ENCODE measurements at places on chromosomes 11 and 22. TPM values are rescaled to one million over a fixed set of nuclear protein-coding genes. Genes with fewer than 3 reads are reported as not detected.

GRCh38 chr11:38226684-38227083, 1628.6 kb upstream of the RAG2 start:
- DNase-seq, result no peak
- no peak overlapping the region for H3K4me3 ChIP-seq
- no peaks in the 10 kb centered on the region for H3K4me1 ChIP-seq
- H3K27me3 ChIP-seq, result no peaks in the 10 kb centered on the region
- no peaks in the 10 kb centered on the region for H3K36me3 ChIP-seq

DNA sequence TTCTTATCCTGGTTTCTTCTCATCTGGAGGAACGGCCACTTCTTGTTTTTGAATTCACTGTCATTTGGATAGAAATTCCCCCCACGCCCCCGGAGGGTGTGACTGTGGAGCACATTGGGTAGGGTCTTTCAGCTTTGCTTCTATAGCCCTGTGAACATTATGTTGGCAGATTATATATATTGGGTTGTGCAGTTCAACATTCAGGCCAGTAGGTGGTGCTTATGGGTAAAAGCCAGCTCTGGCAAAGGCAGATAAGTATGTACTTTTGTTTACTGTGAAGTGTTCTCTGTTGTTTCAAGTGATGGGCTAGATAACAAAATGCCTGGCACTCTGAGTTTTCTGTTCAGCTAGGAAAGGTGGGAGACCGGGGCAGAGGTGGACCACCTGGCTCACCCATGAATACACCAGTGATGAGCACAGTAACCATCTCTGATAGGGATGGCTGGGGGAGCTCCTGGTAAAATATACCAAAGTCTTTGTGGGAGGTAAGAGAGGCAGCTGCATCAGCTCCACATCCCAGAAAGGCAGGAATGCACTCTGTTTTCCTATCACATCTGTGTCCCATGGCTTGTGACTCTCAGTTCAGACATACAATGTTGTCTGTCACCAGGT, 1348.2 kb upstream of the RAG2 start:
- no peaks in the 10 kb centered on the region for H3K27me3 ChIP-seq
- H3K4me3 ChIP-seq, result no peak overlapping the region
- no peak for DNase-seq
- H3K27ac ChIP-seq, result no peak overlapping the region
- H3K36me3 ChIP-seq, result no peaks in the 10 kb centered on the region

GRCh38 chr11:10257478-10257877, 36.5 kb downstream of the SBF2 start:
- no peak overlapping the region for H3K27ac ChIP-seq
- no peaks in the 10 kb centered on the region for H3K36me3 ChIP-seq
- H3K4me1 ChIP-seq, result peaks cover 3% of the 10 kb centered on the region
- no peaks in the 10 kb centered on the region for H3K27me3 ChIP-seq
- no peak for DNase-seq
- no peak overlapping the region for H3K4me3 ChIP-seq

GRCh38 chr11:74460481-74461154, 6.7 kb downstream of the KCNE3 start:
- H3K27ac ChIP-seq, result no peak overlapping the region
- no peak overlapping the region for H3K4me3 ChIP-seq
- no peaks in the 10 kb centered on the region for H3K4me1 ChIP-seq
- no peaks in the 10 kb centered on the region for H3K27me3 ChIP-seq
- DNase-seq, result no peak
- H3K36me3 ChIP-seq, result no peaks in the 10 kb centered on the region

GRCh38 chr11:133724116-133724515, 121.2 kb downstream of the SPATA19 start:
- H3K4me3 ChIP-seq, result no peak overlapping the region
- H3K4me1 ChIP-seq, result no peaks in the 10 kb centered on the region
- DNase-seq, result no peak
- no peaks in the 10 kb centered on the region for H3K27me3 ChIP-seq
- H3K36me3 ChIP-seq, result no peaks in the 10 kb centered on the region

- no peaks in the 10 kb centered on the region for H3K36me3 ChIP-seq
- no peak overlapping the region for H3K4me3 ChIP-seq
- H3K27ac ChIP-seq, result no peak overlapping the region
- H3K27me3 ChIP-seq, result peaks cover 6% of the 10 kb centered on the region
- H3K4me1 ChIP-seq, result no peaks in the 10 kb centered on the region
Observed at GRCh38 chr11:34540870-34541269, 27.3 kb upstream of the ELF5 start.

DNA sequence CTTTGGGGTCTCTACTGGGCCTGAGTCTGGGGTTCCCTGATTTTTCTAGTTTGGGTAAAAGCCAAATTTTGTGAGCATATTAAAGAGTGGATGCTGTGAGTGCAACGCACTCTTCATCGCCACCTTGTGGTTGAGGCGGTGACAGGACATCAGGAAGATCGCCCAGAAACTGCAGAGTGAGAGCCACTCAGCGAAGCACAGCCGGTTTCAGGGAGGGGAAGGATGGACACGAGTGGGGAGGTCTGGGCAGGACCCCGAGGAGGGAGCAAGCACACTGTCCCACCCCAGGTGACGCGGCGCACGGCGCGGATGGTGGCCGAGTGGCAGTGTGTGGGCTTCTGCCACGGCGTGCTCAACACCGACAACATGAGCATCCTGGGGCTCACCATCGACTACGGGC, 9.1 kb downstream of the SELENOO start:
- peaks cover 26% of the 10 kb centered on the region for H3K4me1 ChIP-seq
- no peaks in the 10 kb centered on the region for H3K36me3 ChIP-seq
- DNase-seq, result no peak
- no peak overlapping the region for H3K4me3 ChIP-seq
- no peaks in the 10 kb centered on the region for H3K27me3 ChIP-seq

- H3K4me3 ChIP-seq, result no peak overlapping the region
- no peaks in the 10 kb centered on the region for H3K27me3 ChIP-seq
- no peaks in the 10 kb centered on the region for H3K36me3 ChIP-seq
Observed at GRCh38 chr11:6979365-6979764, 40.8 kb downstream of the ZNF214 start.

DNA sequence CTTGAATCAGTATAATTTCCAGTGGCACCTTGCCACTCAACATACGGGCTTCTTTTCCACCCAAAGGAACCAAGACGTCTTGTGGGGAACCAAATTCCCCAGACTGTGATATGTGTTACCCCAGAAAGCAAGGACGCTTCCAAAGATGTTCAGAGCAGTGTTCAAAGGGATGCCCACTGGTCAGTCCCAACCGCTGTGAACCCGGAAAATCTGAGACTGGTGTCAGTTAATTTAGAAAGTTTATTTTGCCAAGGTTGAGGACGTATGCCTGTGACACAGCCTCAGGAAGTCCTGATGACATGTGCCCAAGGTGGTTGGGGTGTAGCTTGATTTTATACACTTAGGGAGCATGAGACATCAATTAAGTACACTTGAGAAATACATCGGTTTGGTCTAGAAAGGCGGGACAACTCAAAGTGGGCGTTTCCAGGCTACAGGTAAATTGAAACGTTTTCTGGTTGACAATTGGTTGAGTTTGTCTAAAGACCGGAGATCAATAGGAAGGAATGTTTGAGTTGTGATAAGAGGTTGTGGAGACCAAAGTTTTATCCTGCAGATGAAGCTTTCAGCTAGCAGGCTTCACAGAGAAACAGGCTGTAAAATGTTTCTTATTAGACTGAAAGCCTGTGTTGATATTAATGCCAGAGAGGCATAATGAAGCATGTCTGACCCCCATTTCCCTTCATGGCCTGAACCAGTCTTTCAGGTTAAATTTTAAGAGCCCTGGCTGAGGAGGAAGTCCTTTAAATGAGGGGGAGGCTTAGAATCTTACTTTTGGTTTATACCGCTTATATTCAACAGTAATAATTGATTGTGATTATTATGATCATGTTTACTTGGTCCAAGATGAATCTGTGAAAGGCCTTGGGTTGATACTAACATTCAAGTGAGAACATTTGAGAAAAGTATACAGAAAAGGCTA, 6.8 kb downstream of the APOL3 start:
- H3K27ac ChIP-seq, result peak overlapping the region; percentile 81
- no peaks in the 10 kb centered on the region for H3K27me3 ChIP-seq
- no peak overlapping the region for H3K4me3 ChIP-seq

GRCh38 chr22:43861529-43861928, 784 bp downstream of the SULT4A1 start:
- peaks cover 54% of the 10 kb centered on the region for H3K27me3 ChIP-seq
- no peak overlapping the region for H3K27ac ChIP-seq
- no peaks in the 10 kb centered on the region for H3K36me3 ChIP-seq
- DNase-seq, result no peak

DNA sequence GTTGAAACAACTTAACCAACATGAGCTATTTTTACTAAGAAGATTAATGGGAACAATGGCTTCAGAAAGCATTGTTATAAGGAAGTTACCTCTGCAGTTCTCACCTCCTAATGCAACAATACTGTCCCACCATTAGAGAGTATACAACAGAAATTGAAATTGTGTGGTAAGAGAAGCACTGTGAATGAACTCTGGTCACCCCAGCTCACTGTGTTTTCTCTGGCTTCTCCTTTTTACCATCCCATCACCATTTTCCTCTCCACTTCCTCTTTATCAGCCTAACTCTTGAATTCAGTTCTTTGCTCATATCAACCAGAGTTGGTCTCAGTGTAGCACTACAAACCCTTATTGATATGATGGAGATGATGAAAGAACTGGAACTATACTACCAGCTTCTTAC, 138.0 kb upstream of the POU2AF2 start:
- no peak for DNase-seq
- no peak overlapping the region for H3K4me3 ChIP-seq
- no peaks in the 10 kb centered on the region for H3K27me3 ChIP-seq
- no peaks in the 10 kb centered on the region for H3K36me3 ChIP-seq
- H3K27ac ChIP-seq, result no peak overlapping the region

GRCh38 chr22:49765951-49766350, 61.7 kb downstream of the BRD1 start:
- H3K36me3 ChIP-seq, result no peaks in the 10 kb centered on the region
- H3K27me3 ChIP-seq, result no peaks in the 10 kb centered on the region
- H3K4me1 ChIP-seq, result peaks cover 11% of the 10 kb centered on the region
- no peak overlapping the region for H3K4me3 ChIP-seq
- no peak overlapping the region for H3K27ac ChIP-seq

- H3K36me3 ChIP-seq, result no peaks in the 10 kb centered on the region
- H3K4me1 ChIP-seq, result no peaks in the 10 kb centered on the region
- H3K4me3 ChIP-seq, result no peak overlapping the region
- H3K27ac ChIP-seq, result no peak overlapping the region
- H3K27me3 ChIP-seq, result no peaks in the 10 kb centered on the region
Observed at GRCh38 chr22:24117942-24118341, 63.3 kb upstream of the SUSD2 start.

DNA sequence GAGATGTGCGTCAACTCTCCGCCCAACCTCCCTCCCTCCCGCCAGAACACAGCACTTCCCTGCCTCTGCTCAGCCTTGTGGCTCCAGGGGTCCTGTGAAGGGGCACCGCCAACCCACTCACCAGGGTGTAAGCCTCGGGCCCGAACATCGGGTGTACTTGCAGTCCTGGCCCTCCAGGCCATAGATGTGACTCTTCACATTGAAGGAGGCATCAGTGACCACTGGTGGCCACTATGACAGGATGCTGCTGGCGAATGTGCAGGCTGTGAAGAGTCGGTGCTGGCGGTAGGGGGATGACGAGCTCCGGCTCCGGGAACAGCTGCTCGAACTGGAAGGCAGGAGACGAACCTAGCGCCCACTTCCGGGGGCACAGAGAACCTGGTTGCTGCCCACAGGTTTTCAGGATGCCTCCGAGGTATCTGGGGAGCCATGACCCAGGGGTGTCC, 97.4 kb downstream of the MED15 start:
- no peaks in the 10 kb centered on the region for H3K4me1 ChIP-seq
- no peak overlapping the region for H3K27ac ChIP-seq

GRCh38 chr22:44373234-44373633, 60.5 kb upstream of the SHISAL1 start:
- H3K4me3 ChIP-seq, result no peak overlapping the region
- H3K36me3 ChIP-seq, result no peaks in the 10 kb centered on the region
- H3K27me3 ChIP-seq, result no peaks in the 10 kb centered on the region
- H3K4me1 ChIP-seq, result no peaks in the 10 kb centered on the region
- DNase-seq, result no peak
- H3K27ac ChIP-seq, result no peak overlapping the region

- no peaks in the 10 kb centered on the region for H3K36me3 ChIP-seq
- no peaks in the 10 kb centered on the region for H3K4me1 ChIP-seq
- no peaks in the 10 kb centered on the region for H3K27me3 ChIP-seq
- no peak for DNase-seq
- H3K4me3 ChIP-seq, result no peak overlapping the region
Observed at GRCh38 chr11:83639995-83640758, 354.0 kb upstream of the CCDC90B start.

DNA sequence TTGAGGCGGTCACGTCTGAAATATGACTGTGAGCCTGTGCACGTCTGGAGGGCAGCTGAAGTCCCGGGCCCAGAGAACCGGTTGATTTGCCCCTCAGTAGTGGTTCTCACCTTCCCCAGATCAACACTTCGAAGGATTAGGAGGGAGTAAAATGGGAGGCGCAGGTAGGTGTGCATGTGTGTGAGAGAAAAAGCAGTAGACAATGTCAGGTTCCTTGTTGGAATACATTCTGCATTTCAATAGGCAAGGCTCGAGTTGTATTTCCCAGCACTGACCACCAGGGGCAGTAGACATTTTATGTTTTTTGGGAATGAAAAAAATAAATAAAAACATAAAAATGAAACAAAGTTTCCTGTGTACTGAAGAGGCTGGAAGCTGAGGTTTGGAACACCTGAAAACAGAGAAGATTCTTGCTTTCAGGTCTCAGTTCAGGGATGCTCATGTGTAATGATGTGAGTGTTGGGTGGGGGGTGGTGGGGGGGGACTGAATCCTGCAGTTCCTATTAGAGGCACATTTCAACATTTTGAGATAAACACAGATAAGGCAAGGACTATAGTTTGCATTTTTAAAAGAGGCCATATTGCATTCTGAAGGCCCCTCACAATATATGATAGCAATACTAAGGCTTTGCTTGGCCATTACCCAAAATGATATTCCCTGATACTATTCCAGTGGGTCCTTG, 333.9 kb downstream of the CADM1 start:
- peaks cover 31% of the 10 kb centered on the region for H3K4me1 ChIP-seq
- DNase-seq, result no peak
- H3K4me3 ChIP-seq, result no peak overlapping the region
- H3K27ac ChIP-seq, result no peak overlapping the region
- H3K27me3 ChIP-seq, result no peaks in the 10 kb centered on the region
- no peaks in the 10 kb centered on the region for H3K36me3 ChIP-seq

GRCh38 chr11:123518496-123519054, 88.5 kb downstream of the GRAMD1B start:
- no peak overlapping the region for H3K4me3 ChIP-seq
- H3K4me1 ChIP-seq, result no peaks in the 10 kb centered on the region
- no peak overlapping the region for H3K27ac ChIP-seq
- H3K36me3 ChIP-seq, result no peaks in the 10 kb centered on the region

GRCh38 chr22:26463101-26463661, 20.4 kb downstream of the HPS4 start:
- peaks cover 69% of the 10 kb centered on the region for H3K36me3 ChIP-seq
- no peak overlapping the region for H3K27ac ChIP-seq
- no peaks in the 10 kb centered on the region for H3K27me3 ChIP-seq
- no peak overlapping the region for H3K4me3 ChIP-seq
- DNase-seq, result no peak

The CNIH2 gene
- total RNA-seq, result not detected

The OR10A2 gene
- not detected for total RNA-seq

The PSMC3 gene
- total RNA-seq, result 243 TPM

The ART5 gene
- 1.4 TPM for total RNA-seq

The XKR3 gene
- total RNA-seq, result not detected

The OR8G1 gene
- not detected for total RNA-seq

The TAF6L gene
- total RNA-seq, result 20.3 TPM

The TRPM5 gene
- total RNA-seq, result not detected

The PIWIL4 gene
- total RNA-seq, result 0.70 TPM

The HBG2 gene
- not detected for total RNA-seq

The FGF3 gene
- not detected for total RNA-seq

The SLC17A6 gene
- not detected for total RNA-seq

The NLRP14 gene
- not detected for total RNA-seq

The BRSK2 gene
- not detected for total RNA-seq

The IGLL1 gene
- not detected for total RNA-seq

The MMP27 gene
- not detected for total RNA-seq
